ENCODE measurements at places on chromosomes 7 and 10. TPM values are rescaled to one million over a fixed set of nuclear protein-coding genes. Genes with fewer than 3 reads are reported as not detected.

- no peak for DNase-seq
These were observed 79.1 kb downstream of the USP6NL start for GRCh38 chr10:11532306-11532705.

GRCh38 chr10:130932326-130933007 is 379.1 kb downstream of the TCERG1L start:
- DNase-seq: no peak

DNA sequence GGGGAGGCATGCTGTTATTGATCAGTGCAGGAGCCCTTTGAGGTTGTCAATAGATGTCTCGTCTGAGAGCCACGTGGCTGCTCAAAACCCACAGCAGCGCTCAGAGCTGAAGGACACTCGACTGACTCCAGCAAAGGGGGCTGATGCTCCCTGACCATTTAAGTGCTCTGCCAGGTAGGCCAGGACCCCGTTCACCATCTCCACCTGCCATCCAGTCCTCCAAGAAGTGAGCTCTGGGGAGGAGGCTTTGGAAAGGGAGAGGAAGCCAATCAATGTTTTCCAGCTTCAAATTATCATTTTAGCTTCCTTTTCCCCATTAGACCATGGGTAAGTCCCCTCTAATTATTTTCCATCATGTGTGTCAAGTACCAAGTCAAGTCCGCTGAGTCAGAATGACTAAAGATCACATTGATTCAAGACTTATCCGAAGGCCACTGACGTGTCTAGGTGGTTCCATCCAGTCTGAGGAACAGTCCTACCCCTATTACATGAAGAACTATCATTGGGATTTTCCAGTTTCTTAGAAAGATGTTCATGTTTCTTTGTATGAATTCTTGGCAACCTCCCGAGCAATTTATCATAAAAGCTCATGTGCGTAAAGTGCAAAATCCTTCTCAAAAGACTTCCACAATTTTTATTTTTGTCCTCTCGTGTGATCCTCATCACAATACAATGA is 302.6 kb upstream of the LYZL1 start:
- DNase-seq: no peak

DNA sequence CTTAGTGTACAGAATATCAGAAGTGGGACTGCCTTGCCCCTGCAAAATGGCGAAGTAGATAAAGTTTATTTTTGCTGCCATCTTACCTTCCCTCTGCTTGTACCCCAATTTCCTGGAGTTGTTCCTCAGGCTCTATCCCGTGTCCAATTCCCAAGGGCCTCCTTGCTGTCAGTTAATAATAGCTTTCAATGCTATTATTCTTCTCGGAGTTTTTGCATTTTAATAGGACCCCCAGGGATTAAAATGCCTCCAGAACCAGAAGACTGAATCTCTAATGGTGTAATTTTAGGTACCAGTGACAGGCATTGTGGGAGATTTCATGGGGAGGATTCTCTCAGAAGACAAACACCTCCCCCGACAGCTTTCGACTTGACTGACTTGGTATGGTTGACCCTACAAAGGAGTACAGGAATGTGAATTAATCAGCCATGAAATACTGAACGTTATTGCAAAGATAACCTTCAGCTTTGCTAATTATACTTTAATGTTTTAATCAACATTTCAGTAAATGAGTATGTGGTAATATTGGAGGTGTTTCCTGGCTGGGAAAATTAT is 75.2 kb downstream of the ZNF22 start:
- no peak for DNase-seq

- no peak for DNase-seq
These were observed 809.2 kb downstream of the NXPH1 start for GRCh38 chr7:9242636-9243035.

GRCh38 chr10:91335147-91335546 is 75.0 kb upstream of the HECTD2 start:
- DNase-seq: no peak

Gene SNX10
- 3.6 TPM for total RNA-seq

Gene COL17A1
- total RNA-seq: 175 TPM
